ENCODE measurements at places on chromosomes 5 and 9.

DNA sequence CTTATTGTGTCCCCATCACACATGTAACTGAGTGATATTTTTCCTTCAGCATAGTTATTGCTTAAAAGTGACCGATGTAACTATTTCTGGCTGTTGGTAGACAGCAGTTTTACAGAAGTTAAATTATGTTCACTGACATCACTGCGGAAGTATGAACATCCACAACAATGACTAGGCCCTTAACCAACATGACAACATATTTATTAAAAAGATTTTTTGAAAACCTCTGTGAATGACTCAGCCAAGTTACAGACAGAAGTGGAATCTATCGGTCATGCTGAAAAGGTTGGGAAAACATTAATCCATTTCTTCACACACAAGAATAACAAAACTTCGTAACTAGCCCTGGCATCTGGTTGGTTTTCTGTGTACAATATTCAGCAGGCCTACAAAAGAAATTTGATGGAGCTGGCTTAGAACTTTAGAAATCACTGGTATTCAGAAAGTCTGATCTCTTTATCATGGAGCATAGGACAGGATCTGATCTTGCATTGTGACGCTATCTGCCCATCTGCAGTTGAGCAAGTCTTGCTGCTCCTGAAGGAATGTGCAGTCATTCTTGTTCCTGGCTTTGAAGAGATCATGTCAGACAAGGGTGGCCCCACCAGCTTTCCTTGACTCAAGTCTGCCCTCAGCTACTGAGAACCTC is 6.5 kb downstream of the GLIS3 start:
- DNase-seq, result peak; percentile 92

DNA sequence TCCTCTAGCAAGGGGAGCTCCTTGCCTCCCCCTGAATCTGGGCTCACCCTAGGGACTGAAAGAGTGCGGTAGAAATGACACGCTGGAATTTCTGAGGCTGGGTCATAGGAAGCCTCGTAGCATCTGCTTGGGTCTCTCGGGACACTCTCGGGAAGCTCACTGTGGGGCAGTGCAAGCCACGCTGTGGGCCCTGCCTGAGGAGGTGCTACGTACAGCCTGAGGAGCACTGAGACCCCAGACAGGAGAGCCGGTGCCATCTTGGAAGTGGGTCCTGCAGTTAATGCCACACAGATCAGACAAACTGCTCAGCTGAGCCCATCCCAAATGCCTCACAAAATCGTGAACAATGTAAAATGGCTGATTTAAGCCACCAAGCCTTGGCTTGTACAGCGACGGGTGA is 1.8 kb downstream of the MRPL36 start:
- no peak for DNase-seq

GRCh38 chr9:31983895-31984294 is 400.5 kb upstream of the ACO1 start:
- no peak for DNase-seq

DNA sequence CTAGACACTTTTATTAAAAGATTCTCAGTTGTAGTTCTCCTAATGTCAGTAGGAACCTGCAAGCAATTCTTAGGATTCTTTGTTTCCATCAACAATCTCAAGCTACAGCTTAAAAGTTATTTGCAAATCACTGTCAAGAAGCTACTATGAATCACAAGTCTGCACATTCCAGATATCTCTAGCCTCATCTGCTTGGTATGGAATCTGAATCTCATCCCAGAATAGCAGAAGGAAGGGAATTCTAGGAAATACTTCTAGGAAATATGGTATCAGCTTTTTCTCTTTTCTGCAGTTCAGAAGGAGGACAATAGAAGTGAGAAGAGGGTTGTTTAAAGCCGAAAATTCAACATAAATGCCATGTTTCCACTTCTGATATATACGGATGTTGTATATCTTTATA is 792.2 kb upstream of the CDH9 start:
- peak; percentile 51 for DNase-seq

All from non-pigmented ciliary epithelial cell (primary cell).